ENCODE measurements at places on chromosomes 1 and 21.

DNA sequence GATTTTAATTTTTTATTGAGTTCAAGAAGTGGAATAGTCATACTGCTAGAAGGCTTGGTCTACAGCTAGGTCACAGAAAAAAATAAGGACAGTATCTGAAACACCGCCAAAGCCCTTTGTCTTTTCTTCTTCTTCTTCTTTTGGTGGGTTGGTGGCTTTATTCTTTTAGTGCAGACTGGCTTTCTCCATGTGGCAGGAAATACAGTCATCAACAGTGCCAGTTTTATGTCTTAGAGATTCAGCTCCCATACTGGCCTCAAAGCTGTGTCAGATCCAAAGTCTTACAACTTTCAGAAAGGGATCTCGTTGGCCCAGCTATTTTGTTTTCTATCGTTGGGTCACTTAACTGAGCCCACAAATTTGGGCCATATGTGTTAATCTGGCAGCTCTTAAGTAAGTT, 58.2 kb downstream of the FNBP1L start:
- no peak for DNase-seq

- no peak for DNase-seq
Observed at GRCh38 chr1:182385885-182386853, 5.4 kb downstream of the GLUL start.

DNA sequence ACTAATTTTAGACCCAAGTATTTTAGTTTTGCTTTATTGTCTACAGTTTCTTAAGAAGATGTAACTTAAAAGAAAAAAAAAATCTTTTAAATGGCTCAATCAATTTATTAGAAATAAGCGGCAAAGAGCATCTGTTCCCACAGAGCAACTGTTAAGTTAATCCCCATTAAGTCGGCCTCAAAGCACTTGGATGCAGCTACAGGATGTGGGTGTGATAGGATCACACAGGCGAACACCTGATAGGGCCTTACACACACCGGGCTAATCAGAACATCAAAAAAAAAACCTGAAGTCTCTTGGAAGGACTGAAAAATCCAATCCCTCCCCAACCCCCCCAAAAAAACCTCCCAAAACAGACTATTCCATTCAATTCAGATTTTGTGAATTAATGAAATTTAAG, 23.0 kb downstream of the APP start:
- DNase-seq = no peak

DNA sequence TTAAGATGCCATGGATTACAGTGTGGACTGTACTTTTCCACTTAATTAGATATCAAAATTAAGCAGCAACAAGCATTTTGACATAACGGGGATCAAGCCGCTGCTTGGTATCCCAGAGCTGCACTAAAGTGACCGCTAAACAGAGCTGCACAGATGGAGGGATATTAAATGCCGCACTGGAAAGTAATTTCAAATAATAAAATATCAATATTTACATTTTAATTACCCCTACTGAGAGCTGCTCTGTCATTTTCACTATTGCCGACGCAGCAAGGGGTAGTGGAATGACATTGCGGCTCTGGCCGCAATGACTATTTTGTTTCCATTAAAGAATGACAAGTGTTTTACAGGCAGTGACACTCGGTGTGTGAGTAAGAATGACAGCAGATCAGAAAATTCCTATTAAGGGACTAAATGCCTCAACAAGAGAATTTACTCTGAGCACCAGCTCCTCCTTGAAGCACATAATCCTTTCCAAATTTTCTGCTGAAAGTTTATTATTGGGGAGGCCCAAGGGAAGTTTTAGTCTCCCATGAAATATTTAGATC, 109.1 kb upstream of the USH2A start:
- no peak for DNase-seq

- DNase-seq = no peak
Observed at GRCh38 chr21:16838331-16838730, 674.5 kb upstream of the CXADR start.

- DNase-seq = no peak
Observed at GRCh38 chr1:41497056-41497440, 12.6 kb upstream of the EDN2 start.

DNA sequence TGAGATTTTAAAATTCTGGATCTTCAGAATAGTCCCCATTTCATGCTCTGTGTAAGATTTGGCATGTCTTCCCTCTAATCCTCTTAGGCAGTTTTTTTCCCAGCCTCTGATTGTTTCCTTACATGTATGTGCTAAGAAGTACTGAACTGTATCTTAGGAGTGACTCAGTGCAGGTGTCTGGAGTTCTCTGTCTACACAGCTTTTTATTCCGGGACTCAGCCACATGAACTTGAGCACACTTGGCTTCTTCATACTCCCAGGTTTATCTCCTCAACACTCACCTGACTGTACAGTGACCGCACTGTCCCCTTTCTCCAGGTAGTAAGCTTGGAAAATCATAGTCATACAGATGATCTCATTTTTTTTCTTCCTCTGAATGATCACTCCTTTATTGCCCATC, 50.7 kb downstream of the SYT14 start:
- no peak for DNase-seq

- no peak for DNase-seq
Observed at GRCh38 chr21:18545908-18546307, 142.3 kb upstream of the TMPRSS15 start.

GRCh38 chr1:14636897-14637632, 38.6 kb downstream of the KAZN start:
- no peak for DNase-seq

DNA sequence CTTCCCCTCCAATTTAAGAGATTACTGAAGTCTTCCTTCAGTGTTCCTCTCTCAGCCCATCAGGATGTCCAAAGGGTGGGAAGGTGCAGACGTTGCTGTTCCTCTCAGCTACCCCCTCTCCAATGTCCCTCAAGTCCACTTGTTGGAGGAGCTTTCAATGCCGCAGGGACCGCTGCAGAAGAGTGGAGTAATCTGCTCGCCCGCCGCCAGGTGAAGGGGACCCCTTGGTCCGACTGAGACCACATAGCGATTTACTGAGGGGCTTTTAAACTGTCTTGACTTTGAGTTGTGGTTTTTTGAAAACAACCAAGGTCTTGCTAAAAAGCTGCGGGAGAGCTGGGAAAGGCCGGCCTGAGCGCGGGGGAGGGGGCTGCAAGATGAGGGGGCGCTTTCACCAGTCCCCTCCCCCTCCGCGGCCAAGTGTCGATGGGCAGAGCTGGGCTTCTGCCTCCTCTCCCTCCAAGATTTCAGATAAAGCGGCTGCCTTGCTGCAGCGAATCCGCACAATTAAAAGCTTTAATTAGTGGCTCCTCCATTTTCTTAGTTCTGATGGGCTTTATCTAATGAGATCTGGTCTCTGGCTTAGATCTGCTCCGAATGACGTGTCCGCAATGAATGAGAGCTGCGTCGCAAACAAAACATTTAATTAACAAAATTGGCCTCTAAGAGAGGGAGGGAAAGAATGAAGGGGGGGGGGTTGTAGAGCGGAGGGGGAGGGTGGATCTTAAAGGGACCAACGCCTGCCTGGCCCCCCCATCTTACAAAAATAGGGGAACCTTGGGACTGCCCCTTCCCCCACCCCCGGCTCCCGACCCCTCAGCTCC, 5.9 kb downstream of the LMO4 start:
- peak; percentile 80 for DNase-seq

- DNase-seq = no peak
Observed at GRCh38 chr1:26269198-26269550, 10.7 kb upstream of the SH3BGRL3 start.

- DNase-seq = no peak
Observed at GRCh38 chr1:8398677-8399076, 80.8 kb downstream of the SLC45A1 start.
